Activated CD4-positive, alpha-beta memory T cell treated with anti-CD3 and anti-CD28 coated beads for 36 hours (primary cell): ENCODE measurements at places on chromosomes 4 and X.
A peak's percentile ranks its signal among the peaks of the same experiment; 100 is the strongest.

GRCh38 chrX:72254816-72255215 lies 16.0 kb upstream of the ERCC6L start:
- no peak for DNase-seq

GRCh38 chrX:105307762-105308161 lies 87.3 kb upstream of the TEX13A start:
- no peak for DNase-seq

GRCh38 chr4:38674258-38675144 lies 10.5 kb downstream of the KLF3 start:
- no peak for DNase-seq

GRCh38 chr4:16297003-16297402 lies 70.7 kb upstream of the TAPT1 start:
- DNase-seq: no peak

DNA sequence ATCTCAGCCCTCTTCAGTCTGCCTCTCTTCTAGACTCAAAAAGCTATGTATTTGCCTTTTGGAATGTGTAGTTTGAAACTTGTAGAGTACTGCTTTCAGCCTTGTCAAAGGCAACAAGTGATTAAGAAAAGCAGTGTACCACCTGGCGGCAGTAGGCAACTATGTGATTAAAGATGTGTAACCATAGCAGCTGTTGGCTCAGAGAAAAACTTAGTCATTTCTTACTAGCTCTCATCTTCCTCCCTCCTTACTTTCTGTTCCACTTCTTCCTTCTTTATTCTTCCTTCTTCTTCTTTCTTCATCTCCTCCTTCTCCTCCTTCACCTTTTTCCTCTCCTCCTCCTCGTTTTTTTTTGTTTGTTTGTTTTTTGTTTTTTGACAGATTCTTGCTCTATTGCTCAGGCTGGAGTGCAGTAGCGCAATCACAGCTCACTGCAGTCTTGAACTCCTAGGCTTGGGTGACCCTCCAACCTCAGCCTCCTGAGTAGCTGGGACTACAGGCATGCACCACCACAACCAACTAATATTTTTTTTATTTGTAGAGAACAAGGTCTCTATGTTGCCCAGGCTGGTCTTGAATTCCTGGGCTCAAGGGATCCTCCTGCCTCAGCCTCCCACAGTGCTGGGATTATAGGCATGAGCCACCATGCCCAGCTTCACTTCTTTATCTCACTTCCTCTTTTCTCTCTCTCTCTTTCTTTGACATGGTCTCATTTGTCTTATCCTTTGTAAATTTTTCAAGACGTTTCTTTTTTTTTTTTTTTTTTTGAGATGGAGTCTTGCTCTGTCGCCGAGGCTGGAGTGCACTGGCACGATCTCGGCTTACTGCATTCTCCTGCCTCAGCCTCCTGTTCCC lies 32.6 kb downstream of the ABHD18 start:
- peak; percentile 60 for DNase-seq

DNA sequence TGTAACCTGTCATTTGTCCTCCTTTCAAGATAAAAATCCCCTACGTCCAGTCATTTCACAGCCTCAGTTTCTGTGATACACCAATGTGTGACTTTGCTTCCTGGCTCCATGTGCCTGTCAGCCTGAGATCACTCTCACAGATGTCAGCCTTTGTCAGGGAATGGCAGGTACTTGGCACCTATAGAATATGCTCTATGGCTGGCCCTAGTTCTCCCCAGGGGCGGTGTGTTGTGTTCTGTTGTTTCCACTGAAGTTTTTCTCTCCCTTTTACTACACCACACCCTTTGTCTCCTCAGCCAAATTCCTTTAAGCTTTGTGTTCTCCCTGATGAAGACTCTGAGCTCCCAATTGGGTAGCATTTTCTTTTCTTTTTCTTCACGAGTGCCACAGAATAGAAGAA lies 81.7 kb downstream of the ALPK1 start:
- DNase-seq: no peak

DNA sequence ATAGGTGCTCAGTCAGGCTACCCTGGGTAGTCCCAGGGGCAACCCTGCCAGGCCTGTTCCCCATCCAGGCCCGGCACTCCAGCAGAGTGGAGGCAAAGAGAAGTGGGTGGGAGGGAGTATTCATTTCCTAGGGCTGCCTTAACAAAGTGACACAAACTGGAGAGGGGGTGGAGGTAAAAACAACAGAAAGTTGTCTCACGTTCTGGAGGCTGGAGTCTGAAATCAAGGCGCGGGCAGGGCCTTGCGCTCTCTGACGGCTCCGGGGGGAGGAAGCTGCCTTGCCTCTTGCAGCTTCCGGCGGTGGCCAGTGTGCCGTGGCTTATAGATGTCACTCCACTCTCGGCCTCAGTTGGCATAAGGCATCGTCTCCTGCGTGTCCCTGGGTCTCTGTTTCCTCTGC lies 90.8 kb downstream of the DCTD start:
- peak; percentile 15 for DNase-seq

- no peak for DNase-seq
These were observed 16.0 kb upstream of the EPGN start for GRCh38 chr4:74292111-74292870.

DNA sequence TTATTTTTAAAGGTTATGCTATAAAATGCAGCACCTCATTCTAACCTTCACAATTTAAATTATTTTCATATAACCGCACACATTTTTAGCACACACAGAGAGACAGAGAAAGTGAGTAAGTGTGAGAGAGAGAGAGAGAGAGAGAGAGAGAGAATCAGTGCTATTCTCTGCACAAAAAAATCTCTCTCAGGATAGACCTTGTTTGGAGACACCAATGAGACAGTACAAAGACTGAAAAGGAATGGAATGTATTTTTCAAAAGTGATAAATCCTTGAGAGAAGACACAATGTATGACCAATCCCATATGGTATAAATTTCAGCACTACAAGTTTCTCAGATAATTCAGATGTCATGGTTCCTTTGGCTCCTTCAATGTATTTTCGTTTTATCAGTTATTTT lies 132.1 kb upstream of the PCDH18 start:
- DNase-seq: no peak

GRCh38 chrX:40947276-40947675 lies 138.0 kb upstream of the USP9X start:
- DNase-seq: no peak

DNA sequence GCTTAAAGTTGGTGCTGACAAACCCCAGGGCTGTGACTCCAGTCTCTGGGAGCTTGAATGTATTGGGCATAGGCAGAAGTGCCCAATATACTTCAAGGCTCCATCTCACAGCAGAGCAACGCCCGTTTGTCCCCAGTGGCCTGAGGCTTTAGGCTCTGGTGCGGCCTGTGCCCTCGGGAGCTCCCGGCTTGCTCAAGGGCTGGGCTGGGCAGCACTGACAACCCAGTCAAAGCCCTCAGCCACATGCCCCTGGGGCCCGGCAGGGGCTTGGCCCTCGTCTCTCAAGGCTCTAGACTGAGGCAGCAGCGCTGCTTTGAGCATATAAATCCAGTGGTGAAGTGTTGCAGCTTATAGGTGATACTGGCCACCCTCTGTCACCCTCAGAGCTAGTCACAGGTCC lies 203.7 kb downstream of the AFAP1 start:
- DNase-seq: no peak

DNA sequence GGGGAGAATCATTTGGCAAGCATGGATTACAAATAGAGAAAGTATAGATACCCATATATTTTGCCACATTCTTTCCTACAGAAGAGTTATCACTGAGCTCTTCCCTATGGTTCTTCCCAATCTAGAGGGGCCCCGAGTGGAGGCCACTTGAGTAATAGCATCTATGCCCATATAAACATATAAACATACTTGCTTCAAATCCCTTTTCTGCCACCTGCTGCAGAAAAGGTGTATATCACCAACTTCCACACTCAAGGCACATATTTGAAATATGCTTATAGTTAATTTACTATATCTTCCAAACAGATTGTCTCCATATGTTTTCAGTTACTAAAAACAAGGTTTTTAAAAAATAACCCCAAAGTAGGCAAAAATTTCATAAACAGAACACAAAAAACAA lies 642.8 kb upstream of the DIPK2B start:
- DNase-seq: no peak

DNA sequence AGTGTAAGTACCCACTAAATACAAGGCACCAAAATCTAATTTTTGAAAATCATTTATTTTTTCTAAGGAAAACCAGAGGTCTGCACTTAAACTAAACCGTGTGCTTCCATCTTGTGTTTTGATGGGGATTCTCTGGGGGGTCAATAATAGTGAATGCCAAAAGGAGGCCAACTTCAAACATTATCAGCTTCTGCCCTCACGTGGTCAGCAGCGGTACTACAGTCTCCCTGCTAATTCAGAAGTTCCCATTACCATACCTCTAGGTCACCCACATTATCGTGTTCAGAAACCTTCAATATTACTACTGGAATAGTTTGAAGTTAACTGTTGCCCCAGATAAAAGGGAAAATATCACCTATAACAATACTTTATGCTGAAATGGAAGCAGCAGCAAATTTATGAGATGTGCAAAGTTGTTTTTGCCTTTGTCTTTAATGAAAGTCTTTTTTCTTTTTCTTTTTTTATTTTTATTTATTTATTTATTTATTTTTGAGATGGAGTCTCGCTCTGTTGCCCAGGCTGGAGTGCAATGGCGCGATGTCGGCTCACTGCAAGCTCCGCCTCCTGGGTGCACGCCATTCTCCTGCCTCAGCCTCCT lies 17.3 kb downstream of the CTPS2 start:
- peak; percentile 65 for DNase-seq

DNA sequence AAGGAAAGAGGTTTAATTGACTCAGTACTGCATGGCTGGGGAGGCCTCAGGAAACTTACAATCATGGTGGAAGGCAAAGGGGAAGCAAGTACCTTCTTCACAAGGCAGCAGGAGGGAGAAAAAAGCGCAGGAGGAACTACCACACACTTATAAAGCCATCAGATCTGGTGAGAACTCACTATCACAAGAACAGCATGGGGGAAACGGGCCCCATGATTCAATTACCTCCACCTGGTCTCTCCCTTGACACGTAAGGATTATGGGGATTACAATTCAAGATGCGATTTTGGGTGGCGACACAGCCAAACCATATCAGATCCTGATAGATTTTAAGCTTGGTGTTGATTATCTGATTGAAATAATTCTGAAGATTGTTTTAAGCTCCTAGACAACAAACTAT lies 218.7 kb downstream of the CBR4 start:
- DNase-seq: no peak

GRCh38 chrX:48798318-48798717 lies 3.5 kb upstream of the HDAC6 start:
- no peak for DNase-seq

DNA sequence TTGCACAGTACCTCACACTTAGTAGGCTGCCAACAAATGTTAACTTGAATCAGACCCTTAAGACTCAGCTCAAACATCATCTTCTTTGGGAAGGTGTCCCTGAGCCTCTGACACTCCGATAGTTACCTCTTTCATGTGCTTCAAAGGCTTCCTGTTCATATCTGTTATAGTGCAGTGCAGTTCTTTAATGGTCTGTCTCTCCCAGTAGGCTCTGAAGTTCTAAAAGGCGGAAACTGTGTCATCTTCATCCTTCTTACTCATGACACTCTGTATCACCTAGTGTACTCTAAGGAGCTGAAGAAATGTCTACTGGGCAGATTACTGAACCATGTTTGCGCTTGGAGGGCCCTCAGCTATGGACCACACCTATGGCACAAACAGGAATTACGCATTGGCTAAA lies 2.1 kb upstream of the DIAPH2 start:
- DNase-seq: peak; percentile 8

GRCh38 chr4:94345266-94345665 lies 2.6 kb upstream of the HPGDS start:
- DNase-seq: no peak

GRCh38 chr4:94895081-94895480 lies 137.3 kb downstream of the BMPR1B start:
- DNase-seq: no peak

- DNase-seq: no peak
These were observed 91.9 kb downstream of the SEL1L3 start for GRCh38 chr4:25770847-25771246.

- peak; percentile 77 for DNase-seq
These were observed 921 bp upstream of the SETD7 start for GRCh38 chr4:139556724-139557555.

DNA sequence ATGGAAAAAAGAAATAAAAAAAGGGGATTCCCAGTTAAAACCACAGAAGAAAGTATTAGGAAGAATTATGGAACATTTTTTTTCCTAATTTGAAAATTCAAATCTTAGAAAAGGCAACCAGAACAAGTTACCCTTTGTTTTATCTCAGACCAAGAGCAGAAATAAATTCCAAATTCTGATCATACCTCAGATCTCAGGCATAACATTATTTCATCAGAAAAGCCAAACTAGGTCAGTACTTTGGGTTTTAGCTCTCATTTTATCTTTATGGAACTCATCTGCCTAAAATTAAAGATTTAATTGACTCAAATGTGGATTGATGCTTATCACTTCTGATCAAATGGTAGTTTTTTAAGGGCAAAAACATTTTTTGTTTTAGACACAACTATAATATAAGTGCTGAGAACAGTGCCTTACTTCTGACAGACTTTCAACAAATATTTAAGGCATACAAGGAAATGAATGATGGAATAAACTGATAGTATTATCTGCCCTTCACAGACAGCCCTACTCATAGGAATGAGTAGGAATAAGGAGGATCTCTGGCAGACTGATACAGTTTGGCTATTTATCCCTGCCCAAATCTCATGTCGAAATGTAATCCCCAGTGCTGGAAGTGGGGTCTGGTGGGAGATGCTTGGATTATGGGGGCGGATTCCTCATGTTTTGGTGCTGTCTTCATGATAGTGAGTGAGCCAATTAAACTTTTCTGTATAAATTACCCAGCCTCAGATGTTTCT lies 245.3 kb upstream of the PITX2 start:
- no peak for DNase-seq

DNA sequence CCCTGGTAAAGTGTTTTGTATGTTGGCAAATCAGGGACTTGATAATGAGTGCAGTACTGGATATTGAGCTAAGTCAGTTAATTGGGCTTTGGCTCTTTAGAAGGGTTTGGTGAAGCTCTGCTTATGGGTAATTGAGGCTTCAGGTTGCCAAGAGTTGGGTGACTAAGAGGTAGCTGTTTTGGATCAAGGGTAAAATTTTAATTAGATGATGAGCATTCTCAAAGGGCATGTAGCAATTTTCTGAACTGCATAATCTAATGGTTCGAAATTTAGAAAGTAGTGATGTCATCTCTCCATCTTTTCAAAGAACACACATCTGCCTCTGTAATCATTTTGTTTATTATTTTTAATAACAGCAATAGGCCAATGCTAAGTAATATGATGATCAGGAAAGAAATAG lies 5.5 kb upstream of the TRIM2 start:
- no peak for DNase-seq

DNA sequence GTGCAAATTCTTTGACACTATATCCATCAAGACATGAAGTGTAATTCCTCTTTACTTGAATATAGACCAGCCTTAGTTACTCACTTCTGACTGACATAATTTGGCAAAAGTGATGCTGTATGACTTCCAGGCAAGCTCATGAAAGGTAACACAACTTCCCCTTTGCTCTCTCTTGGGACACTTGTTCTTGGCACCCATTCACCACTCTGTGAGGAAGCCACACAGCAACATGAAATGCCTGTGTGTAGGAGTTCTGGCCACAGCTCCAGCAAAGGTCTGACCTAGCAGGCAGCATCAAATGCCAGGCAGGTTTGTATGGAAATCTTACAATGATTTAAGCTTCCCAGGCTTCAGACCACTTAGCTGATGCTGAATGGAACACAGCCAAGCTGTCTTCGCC lies 280.3 kb downstream of the PDHA2 start:
- no peak for DNase-seq
